Glomerular endothelial cell (primary cell): ENCODE measurements at places on chromosomes 4 and X.

- DNase-seq: no peak
These were observed 229.8 kb downstream of the DKK2 start for GRCh38 chr4:106806158-106806797.

- no peak for DNase-seq
These were observed 107.9 kb downstream of the MMRN1 start for GRCh38 chr4:90002441-90003062.

DNA sequence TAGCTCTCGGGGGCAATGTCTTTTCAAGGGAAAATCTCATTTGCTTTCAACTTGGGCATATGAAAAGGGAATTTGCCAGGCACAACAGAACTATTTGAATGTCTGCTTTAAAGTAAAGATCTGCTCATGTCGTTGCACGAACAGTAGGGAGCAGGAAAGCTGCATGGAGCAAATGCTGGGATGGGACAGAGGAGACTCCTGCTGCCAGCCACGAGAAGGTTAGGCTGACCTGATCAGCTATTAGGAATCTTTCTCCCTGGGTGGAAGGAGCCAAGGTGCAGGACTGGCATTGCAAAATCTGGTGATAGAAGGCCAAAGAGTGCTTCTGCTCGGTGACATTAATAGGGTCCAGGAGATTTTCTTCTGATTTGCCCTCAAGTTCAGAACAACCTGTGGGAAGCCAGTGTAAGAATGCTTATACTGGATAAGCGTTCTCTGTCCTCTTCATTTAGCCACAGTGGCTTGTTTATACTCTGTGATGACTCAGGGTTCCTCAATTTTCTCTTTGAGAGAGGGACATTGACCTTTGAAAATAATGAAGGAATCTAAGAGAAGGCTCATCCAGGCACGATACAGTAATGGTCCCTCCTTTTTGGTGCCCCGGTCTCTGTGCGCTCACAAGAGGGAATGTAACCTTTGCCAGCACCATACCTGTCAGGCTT is 22.9 kb downstream of the FHL1 start:
- no peak for DNase-seq

DNA sequence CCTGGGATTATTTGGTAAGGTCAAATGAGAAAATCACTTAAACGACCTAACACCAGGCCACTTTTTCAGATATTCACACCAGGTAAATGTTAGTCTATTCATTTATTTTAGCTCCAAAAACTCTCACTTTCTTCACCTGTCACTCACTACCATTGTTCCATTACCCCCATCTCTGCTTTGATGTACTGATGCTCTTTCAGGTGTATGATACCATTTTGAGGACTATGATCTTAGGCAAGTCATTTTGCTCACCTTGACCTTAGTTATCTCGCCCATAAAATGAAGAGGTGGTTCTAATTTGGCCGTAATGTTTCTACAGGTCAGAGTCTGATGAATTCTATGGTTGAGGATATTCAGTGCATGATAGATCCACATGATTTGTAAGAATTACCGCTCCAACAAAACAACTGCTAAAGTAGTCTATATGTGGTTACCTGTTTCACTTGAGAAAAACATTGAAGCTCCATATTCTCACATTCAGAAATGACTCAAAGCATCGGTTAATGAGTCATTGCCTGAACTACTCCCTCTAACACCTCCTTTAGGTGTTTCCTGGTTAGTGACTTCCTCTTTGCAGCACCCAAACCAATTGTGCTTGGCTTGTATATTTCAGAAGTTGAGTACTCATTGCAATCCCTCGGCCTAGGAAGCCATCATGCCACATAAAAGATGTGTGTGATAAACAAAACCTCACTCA is 4.5 kb downstream of the DTHD1 start:
- DNase-seq: no peak

DNA sequence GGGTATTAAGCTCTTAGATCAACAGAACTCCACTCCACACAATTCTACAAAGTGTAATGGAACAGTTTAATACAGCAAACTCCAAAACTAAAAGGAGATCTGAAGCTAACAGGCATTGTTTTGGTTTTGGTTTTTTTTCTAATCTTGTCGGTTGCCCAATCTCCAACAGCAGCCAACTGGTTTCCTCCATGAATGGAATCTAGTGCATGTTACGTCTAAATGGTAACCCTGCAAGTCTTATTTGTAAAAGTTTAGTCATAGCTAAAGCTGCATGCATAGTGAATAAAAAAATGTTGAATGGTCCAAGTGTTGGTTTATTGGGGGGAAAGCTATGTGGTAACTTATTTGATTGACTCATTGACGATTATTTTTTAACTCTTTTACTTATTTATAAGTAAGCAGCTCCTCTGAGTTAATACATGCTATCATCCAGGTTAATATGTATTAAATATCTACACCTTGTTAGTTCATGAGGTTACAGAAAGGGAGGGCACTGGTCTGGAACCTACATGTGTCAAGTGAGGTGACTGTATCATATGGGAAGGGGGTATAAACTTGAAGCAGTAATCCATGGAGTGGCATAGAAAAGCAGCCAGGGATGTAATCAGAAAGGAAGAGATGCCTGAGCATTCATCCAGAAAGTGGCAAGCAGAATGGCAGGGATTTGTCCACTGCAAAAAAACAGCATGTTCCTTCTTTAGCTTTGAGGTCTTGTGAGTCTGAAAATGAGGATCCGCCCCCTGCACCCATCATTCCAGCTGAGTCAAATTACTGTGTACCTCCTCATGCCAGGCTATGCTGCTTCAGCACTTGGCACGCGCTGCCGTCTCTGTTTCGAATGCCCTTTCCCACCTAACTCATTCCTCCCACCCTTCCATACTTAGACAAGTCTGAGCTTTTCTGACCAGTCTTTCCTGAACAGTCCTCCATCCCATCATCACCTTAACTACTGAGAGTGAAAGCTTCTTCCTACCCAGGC is 81.7 kb downstream of the PDGFC start:
- DNase-seq: no peak

DNA sequence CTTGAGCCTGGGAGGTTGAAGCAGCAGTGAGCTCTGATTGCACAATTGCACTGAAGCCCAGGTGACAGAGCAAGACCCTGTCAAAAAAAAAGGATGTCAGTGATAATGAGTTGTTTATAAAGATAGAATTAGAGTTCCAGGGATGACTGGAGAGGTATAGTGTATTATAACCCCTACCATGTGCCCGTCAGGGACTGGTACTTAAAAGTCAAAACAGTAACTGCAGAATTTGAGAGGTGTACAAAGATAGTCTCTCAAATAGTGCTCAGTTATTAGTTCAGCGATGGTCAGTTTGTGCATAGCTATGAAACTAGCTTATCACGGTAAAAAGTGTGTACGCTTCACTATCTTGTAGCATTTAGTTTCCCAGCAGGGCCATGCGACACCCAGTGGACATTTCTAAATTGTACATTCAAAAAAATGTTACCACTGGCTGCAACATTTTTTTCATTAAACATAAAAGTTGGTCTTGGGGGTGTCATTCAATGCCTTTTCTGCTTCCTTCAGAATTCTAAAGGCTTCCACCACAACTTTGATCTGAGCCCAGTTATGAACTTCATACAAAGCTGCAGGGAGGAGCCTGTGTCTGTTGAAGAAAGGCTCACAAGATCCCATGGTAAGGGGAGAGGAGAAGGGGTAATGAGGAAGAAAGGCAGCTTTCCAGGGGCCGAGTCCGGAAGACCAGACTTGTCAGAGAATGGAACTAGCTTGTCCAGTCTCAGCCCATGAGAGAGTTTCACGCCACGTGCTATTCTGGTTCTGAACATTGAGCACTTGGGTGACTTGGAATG is 9.2 kb upstream of the GYG2 start:
- DNase-seq: peak; percentile 27

DNA sequence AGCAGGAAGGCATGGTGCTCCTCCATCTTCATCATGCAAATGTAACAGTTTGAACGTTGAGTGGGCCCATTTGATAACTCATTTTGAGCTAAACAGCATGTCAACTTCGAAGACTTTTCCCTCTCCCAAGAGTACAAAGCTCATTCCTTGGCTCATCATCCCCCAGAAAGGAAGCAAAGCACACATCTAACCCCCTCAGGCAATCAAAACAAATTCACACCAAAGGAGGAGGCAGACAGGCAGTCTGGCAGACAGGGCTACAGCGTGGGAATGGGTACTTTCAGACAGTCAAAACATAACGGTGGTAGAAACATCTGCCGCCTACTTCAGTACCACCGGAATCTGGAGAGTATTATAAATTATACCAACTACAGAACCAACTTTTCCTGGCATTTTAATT is 81.7 kb downstream of the PCDH19 start:
- DNase-seq: no peak

DNA sequence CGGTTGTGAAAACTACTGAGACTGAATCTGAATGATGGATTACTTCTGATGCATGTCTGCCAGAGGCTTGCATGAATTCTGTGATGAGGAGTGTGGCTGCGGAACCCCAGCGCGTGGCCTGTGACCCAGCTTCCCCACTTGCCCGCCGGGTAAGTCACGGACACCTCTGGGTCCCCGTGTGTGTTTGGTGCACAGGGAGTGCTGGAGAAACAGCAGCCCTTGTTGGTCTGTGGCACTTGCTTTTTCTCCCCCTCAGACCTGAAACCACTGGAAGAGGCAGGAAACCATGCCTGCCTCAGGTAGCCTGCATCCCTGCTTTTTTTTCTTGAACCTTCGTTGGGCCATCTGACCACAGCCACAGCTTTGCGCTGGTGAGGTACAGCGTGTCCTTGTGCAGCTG is 51.9 kb upstream of the TADA2B start:
- no peak for DNase-seq

GRCh38 chr4:129545599-129546278 is 449.8 kb downstream of the C4orf33 start:
- DNase-seq: peak; percentile 99

DNA sequence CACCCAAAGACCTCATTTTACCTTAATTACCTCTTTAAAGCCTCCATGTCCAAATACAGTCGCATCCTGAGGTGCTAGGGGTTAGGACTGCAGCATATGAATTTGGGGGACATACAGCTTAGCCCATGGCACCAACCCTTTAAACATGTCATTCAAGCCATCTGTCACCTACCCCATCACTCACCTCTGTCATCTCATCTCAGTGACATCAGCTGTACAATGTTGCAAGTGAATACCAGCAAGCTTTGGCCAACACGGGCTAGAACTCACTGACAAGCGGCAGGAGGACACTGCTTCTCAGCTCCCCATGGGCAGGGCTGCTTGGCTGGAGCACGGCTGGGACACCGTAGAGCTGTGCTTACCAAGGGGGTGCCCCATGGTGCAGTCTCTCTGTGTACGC is 107.5 kb downstream of the STK32B start:
- no peak for DNase-seq

- no peak for DNase-seq
These were observed 2.7 kb upstream of the TMPRSS11F start for GRCh38 chr4:68132342-68132741.

GRCh38 chr4:12635629-12636028 is 848.5 kb downstream of the RAB28 start:
- no peak for DNase-seq

GRCh38 chrX:71095981-71096759 is 519 bp downstream of the FOXO4 start:
- DNase-seq: no peak

GRCh38 chr4:58587856-58588255 is 1477.7 kb upstream of the IGFBP7 start:
- DNase-seq: no peak

- DNase-seq: no peak
These were observed 361.2 kb downstream of the BCOR start for GRCh38 chrX:39736216-39737211.

DNA sequence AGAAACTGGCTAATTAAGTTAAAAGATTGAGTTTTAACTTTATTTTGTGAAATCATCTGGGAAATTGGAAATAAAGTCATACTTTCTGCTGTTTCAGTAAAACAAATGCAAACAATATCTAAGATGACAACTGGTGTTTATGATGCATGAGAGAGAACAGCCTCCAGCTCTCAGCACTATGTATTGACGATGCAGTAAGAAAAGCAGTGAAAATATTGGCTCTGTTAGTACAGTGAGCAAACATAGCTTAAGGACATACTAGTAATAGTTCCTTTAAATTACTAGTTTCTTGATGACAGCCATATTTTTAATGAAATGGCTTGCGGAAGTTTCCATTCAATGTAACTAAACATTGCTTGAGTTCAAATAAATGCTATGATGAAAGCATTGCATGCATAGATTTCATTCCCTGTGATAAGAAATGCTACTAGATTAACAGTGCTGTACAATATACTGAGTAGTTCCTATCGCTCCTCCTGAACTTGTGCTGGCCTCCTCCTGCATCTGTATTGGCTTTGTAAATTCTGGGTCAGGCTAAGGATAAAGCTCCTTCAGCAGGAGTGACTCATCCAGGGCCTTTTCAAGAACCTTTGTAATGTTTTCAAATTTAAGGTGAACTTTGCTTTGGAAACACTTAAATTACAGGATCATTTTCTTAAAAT is 11.6 kb downstream of the ARHGAP24 start:
- DNase-seq: no peak

DNA sequence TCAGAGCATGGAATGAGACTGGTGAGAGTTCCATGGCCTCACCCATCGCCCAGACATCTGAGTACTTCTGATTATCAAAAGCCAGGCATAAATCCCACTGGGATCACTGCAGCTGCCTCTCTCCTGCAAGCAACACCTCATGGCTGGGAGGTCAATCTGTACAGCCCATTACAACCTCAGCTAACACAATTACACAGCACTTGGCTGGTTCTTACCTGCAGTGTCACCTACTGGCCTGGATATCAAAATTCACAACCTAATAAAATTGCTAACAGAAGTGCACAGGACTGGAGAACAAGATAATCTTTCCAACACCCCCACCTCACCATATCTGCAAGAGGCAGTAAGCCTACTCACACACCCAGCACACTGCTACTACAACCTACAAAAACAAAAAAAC is 341.7 kb upstream of the NDST3 start:
- DNase-seq: no peak

DNA sequence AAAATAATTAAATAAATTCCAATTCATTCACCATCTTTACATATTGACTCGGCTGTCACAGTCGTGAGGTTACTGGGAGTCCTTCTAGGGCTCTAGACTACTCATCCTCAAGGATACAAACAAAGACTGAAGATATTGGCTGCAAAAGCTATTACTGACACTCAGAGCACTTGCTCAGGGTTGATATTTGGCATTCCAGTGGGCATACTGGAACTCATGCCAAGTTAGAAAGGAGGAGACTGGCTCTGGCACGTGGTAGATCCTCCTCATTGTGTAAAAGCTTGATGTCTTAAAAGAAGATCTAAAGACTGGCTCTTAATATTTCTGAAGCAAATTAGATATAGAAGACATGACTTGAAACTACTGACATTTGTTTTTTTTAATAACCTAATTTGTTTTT is 172.7 kb downstream of the GPM6A start:
- no peak for DNase-seq
